ENCODE measurements at places on chromosomes 1 and 21.

DNA sequence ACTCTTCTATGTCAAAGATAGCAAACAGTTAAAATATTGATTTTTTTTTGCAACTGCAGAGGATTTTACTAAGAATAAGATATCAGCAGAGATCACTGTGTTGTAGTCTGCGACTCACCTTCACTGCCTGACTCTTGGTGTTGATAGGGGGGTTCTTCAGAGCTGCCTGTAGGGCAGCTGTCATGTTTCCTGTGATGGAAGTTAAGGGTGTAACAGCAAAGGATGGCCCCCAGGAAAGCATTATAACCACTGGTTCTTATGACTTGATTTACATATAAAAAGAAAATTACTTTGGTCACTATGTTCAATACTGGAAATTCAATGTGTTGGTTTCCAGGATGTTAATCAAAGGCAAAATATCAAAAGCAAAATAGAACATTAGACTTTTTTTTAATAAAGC, 2.6 kb downstream of the ARPC5 start:
- no peak for DNase-seq

GRCh38 chr1:234186037-234186688, 187.1 kb upstream of the COA6 start:
- no peak for DNase-seq

- DNase-seq, result no peak
These were observed 30.9 kb downstream of the TRIM11 start for GRCh38 chr1:228375578-228376261.

DNA sequence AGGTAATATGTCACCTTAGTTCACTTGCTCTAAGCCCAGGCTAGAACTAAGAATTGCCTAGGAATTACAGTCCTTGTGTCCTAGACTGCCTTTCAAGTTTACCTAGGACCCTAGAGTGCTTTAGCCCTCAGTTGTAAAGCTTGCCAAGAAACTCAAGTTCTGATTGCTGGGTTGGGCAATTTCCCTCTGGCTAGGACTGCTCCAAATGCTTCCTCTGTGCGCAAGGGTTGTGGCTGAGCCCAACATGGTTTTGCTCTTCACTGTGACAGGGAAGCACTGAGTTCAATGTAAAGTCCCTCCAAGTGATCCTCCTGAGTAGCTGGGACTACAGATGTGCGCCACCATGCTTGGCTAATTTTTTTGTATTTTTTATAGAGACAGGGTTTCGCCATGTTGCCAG, 102.3 kb upstream of the NEK7 start:
- DNase-seq, result no peak

DNA sequence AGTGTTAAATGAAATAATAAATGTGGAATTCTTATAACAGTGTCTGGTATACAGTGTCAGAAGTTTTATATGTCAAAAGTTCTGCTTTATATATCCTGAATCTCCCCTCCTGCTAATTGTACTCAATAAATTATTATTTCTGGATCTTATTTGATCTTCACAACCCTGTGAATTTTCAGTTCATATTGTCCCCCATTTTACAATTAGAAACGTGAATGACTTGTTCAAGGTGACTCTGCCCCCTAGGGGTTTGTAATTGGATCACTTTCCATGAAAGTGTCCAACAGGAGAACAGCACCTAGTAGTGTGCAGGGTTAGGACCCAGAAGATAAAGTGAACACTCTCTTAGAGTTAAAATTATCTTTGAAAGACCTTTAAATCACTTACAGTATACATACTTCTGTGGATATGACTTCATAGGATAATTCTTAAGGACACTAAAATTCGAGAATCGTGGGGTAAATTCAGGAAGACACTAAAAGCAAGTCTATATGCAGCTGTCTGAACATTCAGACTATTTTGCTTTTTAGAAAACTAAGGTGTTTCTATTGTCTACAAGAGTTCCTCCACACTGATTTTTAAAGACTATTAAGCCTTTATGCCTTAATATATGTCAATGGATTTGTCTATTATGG, 4.5 kb upstream of the DDR2 start:
- no peak for DNase-seq

- DNase-seq, result no peak
These were observed 16.4 kb upstream of the KCNN3 start for GRCh38 chr1:154886281-154887015.

Measured in NCI-H2029 treated with DMSO at 0.1 percent for 48 hours (cell line).